ENCODE measurements at places on chromosomes 4 and X.

- DNase-seq = no peak
Measured at GRCh38 chr4:26048378-26048882, 134.4 kb downstream of the SMIM20 start.

- DNase-seq = no peak
Measured at GRCh38 chrX:68503836-68504636, 5.2 kb downstream of the YIPF6 start.

GRCh38 chr4:70914000-70914399 is 11.8 kb downstream of the MOB1B start:
- DNase-seq = no peak

DNA sequence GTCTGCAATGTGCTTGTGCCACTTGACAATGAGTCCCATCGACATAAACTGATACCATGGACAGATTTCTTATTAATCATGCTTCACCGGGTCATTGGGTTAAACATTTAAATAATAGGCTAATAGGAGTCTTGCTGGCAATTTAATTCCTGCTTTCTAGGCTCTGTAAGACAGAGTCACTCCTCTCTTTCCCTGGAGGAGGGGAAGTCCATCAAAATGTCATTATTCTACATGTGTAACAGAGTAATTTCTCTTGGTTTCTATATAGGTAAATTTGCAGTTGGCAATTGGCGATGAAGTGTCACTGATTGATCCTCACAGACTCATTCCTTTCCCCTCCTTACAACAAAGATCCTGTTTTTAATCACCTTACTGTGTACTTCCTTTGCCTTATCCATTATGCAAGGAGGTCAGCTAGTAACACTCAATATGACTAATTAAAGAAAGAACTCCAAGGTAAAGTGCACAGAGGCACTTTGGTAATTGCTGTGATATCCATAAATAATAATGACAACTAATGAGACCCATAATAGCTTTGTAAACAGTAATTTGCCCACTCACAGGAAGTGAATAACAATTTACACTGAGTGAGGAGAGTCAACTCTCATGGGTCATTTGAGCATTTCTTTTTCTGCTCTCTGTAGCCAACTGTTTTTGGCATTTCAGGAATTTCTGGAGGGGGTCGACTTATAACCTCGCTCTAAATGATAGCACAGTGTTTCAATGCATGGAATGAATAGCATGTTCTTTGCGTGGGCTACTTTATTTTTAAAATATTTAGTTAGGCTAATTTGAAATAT is 184.0 kb downstream of the UGT8 start:
- DNase-seq = no peak

GRCh38 chrX:35023683-35024082 is 81.1 kb downstream of the FAM47B start:
- DNase-seq = no peak
